Stimulated activated CD8-positive, alpha-beta memory T cell treated with anti-CD3 and anti-CD28 coated beads, Interleukin-4, amount 100 ng/mL, for 48 hours (primary cell): ENCODE measurements at places on chromosomes 2 and 18.

GRCh38 chr2:28567061-28567471 lies 71.2 kb downstream of the PLB1 start:
- DNase-seq: peak; percentile 54

DNA sequence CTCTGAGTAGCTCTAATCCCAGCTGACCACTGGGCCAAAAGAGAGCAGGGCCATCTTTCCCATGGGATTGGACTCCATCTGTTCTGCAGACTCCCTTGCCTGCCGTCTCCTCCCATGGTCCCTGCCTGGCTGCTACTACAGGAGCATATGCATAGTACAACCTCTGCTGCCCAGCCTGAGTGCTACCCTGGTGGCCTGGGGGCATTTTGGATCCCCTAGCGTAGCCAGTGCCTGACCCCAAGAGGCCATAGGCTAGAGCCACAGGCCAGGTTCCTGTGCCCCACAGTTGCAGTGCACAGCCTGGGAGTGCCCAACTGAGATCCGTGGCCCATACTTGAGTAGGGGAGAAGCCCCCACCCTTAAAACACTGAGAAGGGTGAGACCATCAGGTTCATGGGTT lies 280.3 kb downstream of the CCDC85A start:
- no peak for DNase-seq

GRCh38 chr2:8627019-8627691 lies 54.7 kb upstream of the ID2 start:
- no peak for DNase-seq

DNA sequence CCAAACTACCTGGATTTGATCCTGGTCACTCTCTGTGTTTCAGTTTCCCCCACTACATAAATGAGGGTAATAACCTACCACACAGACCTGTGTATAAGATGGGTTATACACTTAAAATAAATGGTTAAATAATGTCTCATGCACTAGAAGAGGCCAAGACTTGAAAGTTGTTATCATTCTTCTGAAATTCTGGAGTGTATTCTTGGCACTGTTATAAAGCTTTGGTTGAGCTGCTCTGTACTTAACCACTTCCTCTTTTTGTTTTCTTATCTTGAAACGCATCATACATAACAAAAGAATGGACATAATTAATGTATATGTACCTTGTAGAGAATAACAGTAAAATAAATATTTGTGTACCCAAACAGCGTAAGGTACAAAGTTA lies 281.0 kb downstream of the AFF3 start:
- no peak for DNase-seq

GRCh38 chr2:155223781-155224406 lies 525.4 kb downstream of the KCNJ3 start:
- DNase-seq: no peak

DNA sequence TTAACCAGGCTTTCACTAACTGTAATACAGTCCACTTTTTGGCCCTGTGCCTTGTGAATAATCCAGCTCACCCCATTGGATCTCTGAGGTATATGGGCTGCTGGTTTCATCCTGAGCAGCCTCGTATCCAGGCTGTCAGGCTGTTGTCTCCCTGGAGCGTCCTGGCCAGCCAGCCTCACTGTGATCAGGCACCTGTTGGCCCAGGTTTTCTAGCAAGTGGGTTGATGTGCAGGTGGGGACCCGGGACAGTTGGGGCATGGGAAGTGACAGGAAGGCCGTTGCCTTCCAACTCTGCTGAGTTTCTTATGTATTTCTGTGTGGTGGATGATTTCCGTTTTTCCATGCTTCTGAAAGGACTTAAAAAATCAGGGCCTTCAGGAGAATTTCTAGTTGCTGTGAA lies 132.4 kb downstream of the ACOXL start:
- no peak for DNase-seq

- DNase-seq: no peak
These were observed 430 bp upstream of the CHMP1B start for GRCh38 chr18:11850821-11851145.

DNA sequence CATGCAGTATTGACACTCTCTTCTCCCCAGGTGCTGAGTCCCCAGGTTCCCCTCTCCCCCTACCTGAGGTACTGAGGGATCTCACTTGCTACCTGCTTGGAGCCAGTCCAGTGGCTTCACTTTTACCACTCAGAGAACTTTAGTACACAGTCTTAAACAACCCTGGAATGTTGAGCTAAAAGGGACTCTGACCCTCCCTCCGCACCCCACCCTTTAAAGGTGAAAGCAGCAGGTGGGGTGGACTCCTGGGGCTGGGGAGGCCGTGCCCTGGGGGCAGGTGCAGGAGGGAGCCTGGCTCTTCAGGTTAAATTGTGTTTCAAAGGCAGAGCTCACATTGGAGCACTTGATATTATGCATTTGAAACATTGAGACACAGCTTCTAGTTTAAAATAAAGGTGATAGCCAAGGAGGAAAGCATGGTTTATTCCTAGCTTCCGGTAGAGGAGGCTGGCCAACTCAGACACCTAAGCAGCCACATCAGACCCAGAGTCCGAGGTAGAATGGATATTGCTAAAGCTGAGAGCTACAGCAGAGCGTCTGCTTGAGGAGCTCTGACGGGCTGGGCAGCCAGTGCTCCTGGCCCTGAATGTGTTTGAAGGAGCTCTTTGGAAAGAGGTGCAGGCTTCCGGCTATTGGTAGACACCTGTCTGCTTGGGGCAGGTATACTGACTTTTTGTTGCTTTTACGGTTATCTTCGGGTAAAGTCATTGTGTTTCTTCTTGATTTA lies 196.4 kb downstream of the AGAP1 start:
- no peak for DNase-seq

GRCh38 chr2:37641582-37642171 lies 29.8 kb downstream of the CDC42EP3 start:
- DNase-seq: no peak

GRCh38 chr2:3146772-3147650 lies 230.6 kb downstream of the EIPR1 start:
- DNase-seq: no peak

DNA sequence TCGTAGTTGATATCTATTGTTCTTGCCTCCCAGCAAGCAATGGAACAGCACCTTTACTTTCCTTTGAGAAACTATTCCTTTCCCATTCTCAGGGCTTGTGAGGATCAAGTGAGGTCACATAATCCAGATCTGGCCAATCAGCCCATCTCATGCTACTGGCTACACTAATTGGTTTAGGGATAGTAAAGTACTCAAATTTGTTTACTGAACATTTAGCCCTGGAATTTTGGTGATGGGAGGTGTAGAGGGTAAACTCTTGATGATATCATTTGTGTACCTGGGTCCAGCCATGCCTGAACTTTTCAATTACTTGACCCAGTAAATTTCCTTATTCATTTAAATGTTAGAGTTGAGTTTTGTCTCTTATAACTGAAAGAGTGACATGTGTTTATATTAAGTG lies 195.8 kb upstream of the TNP1 start:
- no peak for DNase-seq

DNA sequence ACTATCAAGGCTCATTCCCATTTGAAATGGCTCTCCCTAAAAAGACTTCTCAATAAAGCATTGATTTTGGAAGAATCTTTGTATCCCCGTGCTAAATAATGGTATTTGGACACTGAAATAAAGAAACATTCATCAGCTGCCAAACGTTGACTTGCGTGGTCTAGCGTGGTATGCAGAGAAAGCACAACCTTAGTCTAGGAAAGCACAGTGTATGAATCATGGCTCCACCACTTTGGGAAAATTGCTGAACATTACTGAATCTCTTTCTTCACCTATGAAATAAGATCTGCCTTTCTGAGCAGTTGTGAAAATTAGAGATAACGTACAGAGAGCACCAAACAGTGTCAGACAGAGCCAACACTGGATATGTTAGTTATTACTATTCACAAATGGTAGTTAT lies 353.9 kb downstream of the SS18 start:
- no peak for DNase-seq

- peak; percentile 47 for DNase-seq
These were observed 2.9 kb upstream of the EPAS1 start for GRCh38 chr2:46294176-46294836.

DNA sequence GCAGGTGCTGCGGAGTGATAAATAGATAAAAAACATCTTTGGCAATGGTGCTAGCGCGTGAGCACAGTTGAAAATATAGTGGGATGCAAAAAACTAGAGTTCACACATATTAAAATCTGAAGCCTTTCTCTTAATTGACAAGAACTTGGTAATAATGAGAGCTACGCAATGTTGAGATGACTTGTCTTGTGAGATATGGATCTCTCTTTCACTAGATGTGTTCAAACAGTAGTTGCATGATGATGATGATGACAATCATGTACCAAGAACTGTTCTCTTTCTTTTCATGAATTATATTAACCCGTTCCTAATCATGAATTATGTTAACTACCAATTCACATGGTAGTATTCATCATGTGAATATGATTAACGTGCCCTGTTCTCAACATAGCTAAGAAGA lies 81.1 kb downstream of the DYNAP start:
- no peak for DNase-seq

DNA sequence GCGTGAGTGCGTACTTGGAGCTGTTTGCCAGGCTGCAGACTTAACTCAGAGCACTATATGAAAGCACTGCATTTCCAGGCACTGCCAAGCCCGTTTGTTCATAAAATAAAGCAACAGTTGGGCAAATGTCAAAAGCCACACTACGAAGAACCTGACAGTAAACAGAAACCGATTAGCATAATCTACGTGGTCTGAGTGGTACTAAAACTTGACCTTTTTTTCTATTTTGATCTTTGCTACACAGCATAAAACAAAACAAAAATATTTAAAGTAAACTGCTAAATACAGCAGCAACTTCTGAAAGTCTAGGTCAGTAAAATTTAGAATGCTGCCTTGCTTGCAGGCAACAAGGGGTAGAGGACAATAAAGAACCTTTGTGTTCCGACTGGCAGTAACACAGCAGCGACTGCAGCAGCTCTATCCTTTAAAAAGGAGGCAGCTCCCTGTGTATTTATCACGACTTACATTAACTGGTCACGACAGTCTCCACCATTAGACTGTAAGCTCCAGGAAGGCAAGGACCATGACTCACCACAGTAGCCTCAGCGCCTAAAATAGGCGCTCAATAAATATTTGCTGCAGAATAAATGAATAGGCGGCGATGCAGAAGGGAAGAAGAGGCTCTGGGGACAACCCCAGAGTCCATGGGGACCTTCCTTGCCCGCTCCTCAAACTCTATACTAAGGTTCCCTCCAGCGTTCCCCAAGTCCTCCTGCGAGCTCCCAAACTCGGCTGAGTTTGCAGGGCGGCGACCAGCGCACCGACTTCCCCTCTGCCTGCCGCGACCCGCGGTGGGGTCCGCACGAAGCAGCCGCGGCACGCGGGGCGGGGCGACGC lies 902 bp downstream of the SS18 start:
- DNase-seq: peak; percentile 26

GRCh38 chr2:198715302-198715835 lies 742.4 kb downstream of the SATB2 start:
- DNase-seq: no peak

- DNase-seq: peak; percentile 59
These were observed 65.8 kb downstream of the SUMO1 start for GRCh38 chr2:202172439-202173211.

DNA sequence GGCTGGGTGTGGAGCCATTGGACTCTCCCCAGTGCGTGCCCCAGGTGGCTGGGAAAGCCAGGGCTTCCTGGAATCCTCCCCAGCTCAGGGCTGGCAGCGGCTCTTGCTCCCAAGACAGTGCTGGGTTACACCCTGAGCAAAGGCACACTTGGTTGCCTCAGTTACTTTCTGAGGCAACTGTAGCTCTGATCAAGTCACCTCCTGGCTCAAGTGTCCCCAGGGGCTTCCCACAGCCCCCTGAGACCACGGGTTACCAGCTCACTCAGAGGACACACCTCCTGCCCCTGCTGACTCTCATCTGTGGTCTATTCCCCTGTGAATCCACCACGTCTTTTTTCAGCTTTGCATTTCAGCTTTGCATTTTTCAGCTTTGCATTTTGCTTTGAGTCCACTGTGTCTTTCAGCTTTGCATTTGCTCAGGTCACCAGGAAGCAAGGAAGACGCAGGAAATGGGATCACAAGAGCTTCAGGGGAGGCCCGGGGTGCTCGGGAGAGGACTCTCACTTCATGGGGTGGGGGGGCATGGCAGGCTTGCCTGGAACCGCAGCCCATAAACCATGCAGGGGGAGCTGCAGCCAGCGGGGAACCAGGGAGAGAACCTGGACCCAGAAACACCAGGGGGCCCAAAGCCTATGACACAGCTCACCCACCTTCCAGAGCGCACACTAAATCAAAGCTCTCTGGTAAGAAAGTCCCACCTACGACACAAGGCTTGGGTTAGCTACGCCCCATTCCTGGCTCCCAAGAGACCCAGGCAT lies 138.0 kb upstream of the ASB18 start:
- DNase-seq: no peak

GRCh38 chr2:200276472-200276871 lies 30.0 kb upstream of the SPATS2L start:
- DNase-seq: no peak

DNA sequence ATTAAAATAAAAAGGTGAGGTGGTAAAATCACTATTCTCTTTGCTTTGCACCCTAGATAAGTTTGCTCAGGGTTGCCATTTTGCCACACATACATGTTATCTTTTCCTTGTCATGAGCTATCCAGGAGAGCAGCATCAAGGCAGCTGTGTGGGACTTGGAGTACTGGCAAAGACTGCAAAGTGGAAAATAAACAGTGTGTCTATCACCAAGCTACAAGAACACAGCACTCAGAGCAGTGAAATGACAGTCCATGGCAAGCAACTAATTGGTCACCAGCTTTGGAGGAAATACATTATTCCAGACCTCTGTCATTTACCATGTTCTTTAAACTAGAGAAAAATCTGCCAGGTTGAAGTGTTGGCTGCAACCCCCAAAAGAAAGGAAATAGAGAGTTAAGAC lies 687.8 kb upstream of the FANCL start:
- DNase-seq: no peak

- DNase-seq: no peak
These were observed 95.6 kb upstream of the SLC14A2 start for GRCh38 chr18:45519411-45520280.

DNA sequence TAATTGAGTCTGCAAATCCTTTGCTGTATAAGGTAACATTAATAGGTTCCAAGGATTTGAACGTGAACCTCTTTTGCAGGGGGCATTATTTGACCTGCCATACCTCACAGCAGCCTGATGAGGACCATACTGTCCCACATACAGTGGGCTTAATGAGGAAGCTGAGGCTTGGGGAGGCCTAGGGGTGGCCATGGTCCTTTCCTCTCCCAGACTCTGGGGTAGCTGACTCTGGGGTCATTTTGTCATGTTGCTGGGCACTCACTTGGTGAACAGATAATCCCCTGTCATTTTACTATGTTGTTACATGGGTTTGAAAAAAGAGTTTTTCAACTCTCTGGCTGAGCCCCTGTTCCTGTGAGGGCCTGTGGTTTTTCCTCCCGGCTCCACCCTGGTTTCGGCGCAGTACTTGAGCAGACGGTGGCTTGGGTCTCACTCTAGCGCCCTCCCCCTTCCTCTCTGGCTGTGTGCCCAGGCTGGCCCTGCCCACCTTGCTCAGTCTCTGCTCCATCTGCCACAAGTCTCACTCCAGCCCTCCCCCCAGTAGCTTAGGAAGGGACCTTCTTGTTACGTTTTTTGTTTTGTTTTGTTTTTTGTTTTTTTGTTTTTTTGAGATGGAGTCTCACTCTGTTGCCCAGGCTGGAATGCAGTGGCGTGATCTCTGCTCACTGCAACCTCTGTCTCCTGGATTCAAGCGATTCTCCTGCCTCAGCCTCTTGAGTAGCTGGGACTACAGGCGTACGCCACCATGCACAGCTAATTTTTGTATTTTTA lies 21.0 kb downstream of the INPP4A start:
- DNase-seq: peak; percentile 74
